ENCODE measurements at places on chromosomes 3 and 15.

GRCh38 chr15:66841953-66842681, 140.1 kb downstream of the SMAD6 start:
- no peak for DNase-seq

DNA sequence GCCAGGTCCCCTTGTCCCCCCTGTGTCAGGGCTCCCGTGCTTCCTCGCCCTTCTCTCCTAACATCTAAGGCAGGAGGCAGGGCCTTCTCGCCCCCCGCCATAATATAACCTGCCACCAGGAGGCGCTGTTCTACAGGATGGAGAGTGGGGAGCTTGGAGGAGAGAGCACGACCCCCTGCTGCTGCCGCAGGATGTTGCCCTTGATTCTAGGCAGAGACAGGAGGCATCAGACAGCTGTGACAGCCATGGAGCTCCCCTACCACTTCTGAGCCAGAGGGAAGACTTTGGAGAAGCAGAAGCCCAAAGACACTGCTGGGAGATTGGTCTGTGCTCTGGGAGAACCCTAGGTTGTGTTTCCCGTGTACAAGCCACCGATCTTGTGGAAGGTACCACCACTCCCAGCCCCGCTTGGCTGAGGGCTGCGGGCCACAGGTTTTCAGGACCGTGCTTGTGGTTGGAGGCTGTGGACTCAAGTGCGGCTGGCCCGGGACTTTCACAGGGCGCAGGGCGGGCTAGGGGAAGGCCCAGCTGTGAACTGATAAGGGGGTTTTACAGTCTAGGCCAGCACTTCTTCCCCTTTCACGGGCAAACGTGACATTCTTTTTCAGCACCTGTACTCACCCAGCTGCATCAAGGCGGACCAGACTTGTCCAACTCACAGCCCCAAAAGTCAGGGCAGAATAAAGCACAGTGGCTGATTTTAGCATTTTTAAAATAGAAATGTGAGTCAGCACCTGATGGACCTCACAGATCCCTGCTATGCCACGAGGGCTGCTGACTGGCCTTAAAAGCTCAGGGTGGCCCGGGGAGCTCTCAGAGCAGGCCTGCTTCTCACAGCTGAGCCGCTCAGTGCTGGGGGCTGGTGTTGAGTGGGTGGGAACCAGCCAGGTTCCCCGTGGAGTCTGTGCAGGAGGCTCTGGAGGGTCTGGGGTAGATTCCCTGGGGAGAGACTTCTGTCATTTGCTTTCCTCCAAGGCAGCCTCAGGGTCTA, 2.6 kb upstream of the TIGIT start:
- peak; percentile 37 for DNase-seq

- DNase-seq = no peak
Observed at GRCh38 chr3:35602395-35602936, 36.9 kb upstream of the ARPP21 start.

GRCh38 chr15:56968821-56969220, 50.4 kb downstream of the TCF12 start:
- no peak for DNase-seq

- DNase-seq = peak; percentile 38
Observed at GRCh38 chr15:67161412-67161811, 93.0 kb downstream of the AAGAB start.

DNA sequence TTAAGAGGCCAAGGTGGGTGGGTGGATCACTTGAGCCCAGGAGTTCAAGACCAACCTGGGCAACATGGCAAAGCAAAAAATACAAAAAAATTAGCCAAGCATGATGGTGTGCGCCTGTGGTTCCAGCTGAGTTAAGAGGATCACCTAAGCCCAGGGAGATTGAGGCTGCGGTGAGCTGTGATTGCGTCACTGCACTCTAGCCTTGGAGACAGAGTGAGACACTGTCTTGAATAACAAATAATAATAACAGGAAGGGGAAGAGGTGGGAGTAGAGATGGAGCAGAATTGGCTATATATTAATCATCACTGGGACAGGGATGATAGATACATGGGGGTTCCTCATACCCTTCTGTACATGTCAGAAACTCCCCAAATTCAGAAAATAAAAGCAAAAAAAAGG, 23.8 kb upstream of the NMB start:
- peak; percentile 55 for DNase-seq

GRCh38 chr3:12395349-12396012, 88.8 kb upstream of the TSEN2 start:
- DNase-seq = peak; percentile 64

DNA sequence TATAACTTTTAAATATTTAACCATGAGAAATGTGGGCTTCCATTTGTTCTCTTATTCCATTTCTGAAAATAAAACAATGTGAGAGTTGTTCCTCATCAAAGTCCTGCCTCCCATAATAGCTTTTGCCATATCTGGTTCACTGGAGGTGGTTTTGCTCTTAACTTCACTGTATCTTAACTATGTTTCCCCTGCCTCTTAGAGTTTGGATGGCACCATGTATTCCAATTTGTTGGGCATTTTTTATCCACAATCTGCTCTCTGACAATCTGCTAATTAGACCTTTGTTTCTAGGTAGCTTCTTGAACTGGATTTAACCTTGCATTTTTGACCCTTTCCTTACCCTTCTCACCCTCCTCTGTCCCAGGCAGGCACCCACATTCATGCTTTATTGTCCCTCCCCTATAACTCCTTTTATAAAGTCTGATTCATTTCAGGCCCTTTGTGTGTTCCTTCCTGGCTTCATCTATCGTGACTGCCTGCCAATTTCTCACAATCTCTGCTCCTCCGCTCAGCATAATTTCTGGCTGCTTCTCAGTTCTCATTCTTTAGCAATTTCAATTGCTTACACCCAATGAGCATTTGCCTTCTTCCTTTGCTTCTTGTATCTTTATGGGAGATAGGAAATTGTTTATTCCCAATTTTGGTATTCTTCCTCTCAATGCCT, 144.2 kb upstream of the ARHGEF26 start:
- no peak for DNase-seq

- DNase-seq = no peak
Observed at GRCh38 chr3:73516631-73517030, 108.1 kb downstream of the PDZRN3 start.

GRCh38 chr3:167066977-167067786, 312.9 kb downstream of the ZBBX start:
- DNase-seq = no peak

- no peak for DNase-seq
Observed at GRCh38 chr3:41196499-41197410, 2.5 kb upstream of the CTNNB1 start.

- no peak for DNase-seq
Observed at GRCh38 chr3:147388700-147389580, 17.4 kb downstream of the ZIC4 start.

- DNase-seq = no peak
Observed at GRCh38 chr3:99760629-99761028, 57.0 kb upstream of the CMSS1 start.

DNA sequence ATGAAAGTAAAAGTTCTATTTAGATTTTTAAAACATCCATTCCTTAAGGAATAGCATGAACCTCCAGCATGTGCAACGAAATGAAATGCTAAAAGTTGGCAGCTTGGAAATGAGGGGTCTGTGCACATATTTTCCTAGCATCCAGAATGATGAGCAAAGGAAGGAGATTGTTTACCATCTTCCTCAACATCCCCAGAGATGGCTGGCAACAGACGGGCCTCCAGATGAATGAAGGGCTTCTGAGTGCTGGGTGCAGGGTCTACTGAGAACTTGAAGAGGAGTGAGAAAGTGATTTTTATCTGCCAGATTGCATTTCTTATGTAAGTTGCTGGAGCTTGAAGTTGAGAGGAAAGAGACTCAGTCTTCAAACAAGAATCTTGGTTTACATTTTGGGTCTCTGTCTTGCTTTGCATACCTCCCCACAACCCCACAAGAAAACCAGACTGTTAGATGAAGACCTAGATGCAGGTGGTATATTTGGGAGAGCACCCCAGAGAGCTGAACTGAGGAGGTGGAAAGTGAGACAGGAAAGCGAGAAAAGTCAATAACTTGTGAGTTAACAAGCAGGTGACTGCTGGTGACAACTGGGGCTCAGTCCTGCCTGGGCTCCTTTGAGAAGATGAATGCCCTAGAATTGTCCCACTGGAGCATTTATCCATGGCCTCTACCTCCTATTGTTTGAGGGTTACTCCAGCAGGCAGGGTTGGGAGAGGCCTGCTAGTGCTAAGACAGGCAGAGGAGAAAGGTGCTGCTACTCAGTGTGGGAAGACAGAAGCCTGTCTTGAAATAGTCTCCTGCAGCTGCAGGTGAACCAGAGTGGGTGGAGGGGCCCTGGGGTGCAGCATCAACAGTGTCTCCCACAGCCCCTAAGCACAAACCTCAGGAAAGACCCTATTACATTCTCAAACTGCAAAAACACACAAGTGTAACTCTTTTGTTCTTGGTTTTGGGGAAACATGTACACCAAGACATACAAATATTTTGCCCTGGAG, 10.5 kb upstream of the CCK start:
- no peak for DNase-seq

DNA sequence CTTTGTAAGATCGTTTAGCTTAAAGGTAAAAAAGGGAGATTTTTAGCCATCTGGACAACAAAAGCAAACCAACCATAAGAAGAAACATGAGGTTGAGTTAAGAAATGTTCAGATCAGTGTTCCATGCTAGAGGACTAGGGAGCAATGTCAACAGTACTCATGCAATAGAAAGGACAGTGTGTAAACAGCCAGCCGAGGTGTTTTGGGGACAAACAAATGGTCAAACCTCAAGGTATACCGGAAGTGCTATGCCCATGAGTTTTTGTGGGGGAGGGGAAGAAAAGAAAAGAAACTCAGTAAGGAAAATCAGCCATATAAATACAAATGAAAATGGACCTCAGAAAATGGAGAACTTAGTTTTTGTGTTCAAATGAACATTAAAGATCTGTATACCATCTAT, 289.5 kb upstream of the GRM7 start:
- no peak for DNase-seq

GRCh38 chr15:33500432-33501195, 189.8 kb downstream of the RYR3 start:
- no peak for DNase-seq

DNA sequence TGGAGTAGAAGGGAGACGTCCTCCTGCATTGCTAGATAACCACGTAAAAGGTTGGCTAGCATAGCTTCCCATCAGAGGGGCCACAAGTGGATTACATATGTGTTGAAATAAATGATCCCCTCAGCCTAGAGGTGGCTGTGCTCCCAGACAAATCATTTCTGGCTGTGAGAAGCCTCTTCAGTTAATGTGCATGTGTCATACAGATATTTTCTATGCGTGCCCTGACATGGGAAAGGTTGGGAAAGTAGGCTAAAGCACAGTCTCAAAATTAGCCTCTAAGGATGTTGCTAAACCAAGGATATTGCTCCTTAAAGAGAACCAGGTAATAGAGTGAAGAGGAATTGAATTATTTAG, 17.8 kb downstream of the USP3 start:
- DNase-seq = no peak

- no peak for DNase-seq
Observed at GRCh38 chr3:135706758-135707375, 258.7 kb upstream of the PPP2R3A start.

- DNase-seq = peak; percentile 94
Observed at GRCh38 chr3:153679714-153680113, 441.5 kb upstream of the ARHGEF26 start.

DNA sequence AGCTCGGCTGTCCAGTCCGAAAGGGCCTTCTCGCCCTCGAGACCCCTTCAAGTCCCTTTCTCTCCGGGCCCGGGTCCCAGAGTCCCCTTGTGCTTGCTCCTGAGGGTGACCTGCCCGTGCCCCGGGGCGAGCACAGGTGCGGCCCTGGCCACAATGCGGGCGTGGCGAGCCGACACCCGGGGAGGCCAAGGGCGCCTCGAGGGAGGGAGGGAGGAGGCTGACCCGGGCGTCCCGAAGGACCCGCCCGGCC, 810 bp upstream of the MEF2A start:
- no peak for DNase-seq

DNA sequence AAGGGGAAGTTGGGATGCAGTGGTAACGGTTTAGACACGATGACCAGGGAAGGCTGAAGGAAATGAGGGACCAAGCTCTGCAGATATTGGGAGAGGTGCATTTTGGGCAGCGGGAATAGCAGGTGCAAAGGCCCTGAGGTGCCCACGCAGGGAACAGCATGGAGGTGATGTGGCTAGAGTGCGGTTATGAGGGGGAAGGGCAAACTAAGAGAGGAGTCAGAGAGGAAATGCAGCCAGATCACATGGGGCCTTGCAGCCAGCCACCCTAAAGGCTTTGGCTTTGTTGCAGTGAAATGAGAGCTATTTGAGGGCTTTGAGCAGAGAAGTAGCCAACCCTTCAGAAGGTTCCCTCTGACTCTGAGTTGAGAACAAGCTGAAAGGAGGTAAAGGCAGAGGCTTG, 2.6 kb downstream of the SPATA12 start:
- DNase-seq = no peak

GRCh38 chr3:69855436-69856162, 116.3 kb downstream of the MITF start:
- DNase-seq = no peak

DNA sequence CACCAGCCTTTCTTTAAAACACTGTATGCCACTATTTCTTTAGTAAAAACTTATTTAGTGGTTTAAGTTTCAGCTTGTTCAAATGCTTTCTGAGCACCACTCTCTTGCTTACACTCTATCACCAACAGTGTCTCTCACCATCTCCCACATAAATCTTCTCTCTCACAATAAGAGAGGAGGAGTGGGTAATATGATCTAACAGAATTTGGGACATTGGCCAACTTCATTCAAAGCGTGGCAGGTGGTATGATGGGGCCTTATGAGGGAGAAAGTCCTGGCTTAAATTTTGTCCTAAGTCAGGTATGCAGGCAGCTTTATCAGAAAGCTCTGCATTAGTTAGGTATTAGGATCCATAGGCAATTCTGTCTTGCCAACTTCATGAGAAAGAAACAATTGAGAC, 1132.5 kb downstream of the TUSC7 start:
- DNase-seq = no peak

DNA sequence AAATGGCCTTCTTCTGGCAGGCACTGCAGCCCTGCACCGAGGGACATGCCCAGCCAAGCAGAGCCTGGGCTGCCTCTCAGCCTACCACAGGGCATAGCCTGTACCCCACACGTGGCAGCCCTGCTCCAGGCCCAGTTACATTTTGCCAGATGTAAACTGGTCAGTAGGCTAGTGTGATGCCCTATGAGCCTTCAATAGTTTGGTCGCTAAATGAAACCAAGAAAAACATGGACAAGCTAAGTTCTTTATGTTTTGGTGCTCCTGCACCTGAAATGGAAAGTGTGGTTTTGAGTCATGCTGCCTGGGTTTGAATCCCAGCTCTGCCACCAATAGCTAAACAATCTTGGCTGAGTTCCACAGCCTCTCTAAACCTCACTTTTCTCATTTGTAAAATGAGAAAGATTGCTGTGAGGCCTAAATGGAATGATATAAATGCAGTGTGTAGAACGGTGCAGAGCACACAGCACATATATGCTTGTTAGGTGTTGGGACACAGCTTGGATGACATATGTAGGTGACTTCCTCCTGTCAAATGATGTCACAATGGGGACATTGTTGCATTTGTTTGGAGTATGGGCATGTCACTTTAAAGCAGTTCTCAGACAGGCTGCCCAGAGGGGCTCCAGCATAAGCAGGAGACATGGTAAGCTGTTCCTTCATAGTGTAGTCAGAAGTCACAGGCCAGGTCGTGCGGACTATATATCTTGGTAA, 57.4 kb downstream of the ZBTB38 start:
- DNase-seq = no peak

All from MV-4-11 (cell line).